Esophagus squamous epithelium (tissue), 5 donors: ENCODE measurements at places on chromosomes 7 and 10.

- no peak for DNase-seq
These were observed 270.1 kb downstream of the TCERG1L start for GRCh38 chr10:131041441-131041840.

DNA sequence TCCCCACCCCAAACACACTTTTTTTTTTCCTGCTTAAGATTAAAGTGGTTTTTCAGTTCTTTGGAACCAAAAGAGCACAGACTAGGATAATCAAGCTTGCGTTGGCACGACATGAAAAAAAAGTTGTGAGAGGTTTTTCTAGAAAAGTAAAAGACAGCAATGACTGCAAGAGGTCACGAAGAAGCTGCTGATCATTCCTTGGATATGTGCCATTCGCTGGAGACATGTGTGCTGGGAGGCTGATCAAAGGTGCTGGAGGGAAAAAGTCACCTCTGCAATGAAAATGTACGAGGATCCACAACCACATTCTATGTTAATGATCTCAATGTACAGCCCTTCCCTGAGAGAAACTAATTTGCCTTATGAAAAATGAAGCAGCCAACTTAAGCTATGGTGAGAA lies 5.4 kb downstream of the AKR1B1 start:
- no peak for DNase-seq

GRCh38 chr10:26368463-26368862 lies 69.7 kb upstream of the APBB1IP start:
- DNase-seq = no peak

DNA sequence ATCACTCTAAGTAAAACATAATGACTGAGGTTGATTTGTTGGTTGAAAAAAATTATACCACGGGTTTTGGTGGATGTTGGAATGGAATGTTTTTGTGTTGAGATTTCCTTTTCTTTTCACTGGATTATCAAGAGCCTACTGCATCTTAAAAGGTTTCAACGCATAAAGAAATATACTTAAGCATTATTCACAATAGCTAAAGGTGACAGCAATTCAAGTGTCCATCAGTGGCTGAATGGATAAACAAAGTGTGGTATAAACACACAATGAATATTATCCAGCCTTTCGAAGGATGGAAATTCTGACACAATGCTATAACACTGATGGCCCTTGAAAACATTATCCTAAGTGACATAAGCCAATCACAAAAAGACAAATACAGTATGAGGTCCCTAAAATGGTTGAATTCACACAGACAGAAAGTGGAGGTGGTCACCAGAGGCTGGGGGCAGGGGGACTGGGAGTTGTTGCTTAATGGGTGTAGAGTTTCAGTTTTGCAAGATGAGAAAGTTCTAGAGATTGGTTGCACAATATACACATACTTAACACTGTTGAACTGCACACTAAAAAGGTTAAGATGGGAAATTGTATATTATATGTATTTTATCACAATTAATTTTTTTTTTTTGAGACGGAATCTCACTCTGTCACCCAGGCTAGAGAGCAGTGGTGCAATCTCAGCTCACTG lies 122.3 kb downstream of the NRP1 start:
- no peak for DNase-seq

DNA sequence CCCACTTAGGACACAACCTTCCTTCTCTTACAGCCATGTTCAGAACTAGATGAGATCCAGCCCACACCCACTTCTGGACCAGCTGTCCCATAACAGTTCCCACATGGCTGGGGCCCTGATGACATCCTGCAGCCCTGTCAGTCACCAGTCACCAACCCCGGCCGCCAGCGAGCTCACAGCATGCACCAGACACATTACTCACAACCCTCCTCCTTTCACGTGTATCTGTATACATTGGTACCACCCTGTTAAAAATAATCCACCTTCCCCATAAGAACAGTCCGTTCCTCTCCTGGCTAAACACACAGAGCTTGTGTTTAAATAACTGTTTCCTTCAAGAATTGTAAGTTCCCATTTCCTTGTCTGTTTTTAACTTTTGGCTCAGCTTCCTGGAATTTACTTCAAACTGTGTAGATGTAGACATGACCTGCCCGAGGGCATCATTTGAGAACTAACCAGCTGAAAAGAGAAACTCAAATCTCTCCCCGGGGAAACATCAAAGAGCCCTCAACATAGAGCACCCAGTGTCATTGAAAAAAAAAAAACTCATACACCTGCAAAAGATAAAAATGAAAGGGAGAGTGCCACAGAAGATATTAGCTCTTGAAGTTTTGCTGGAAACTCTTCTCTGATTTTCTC lies 26.0 kb upstream of the PRLHR start:
- no peak for DNase-seq

- DNase-seq = no peak
These were observed 21.9 kb downstream of the TNKS2 start for GRCh38 chr10:91820144-91820543.

GRCh38 chr7:86814661-86815379 lies 171.1 kb downstream of the GRM3 start:
- DNase-seq = no peak

GRCh38 chr7:99137411-99138180 lies 6.3 kb downstream of the SMURF1 start:
- DNase-seq = no peak

DNA sequence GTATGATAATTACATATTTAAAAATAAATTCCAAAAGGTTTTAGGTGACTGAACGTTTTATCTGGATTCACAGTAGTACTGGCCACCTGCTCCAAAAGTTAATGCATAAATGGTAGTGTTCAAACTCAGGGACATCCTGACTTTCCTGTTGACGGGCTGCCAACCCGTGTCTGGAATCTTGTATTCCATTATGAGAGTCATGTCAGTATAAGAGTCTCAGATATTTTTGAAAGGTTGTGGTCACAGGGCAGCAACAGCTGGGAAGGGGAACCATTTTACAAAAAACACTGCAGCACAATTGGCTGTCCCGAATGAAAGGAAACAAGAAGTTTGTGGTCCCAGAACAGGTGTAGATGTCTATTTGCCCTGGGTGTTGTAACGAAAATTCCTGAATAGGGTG lies 2.8 kb downstream of the TDRD1 start:
- no peak for DNase-seq

GRCh38 chr10:96257944-96258343 lies 13.4 kb downstream of the BLNK start:
- DNase-seq = no peak

DNA sequence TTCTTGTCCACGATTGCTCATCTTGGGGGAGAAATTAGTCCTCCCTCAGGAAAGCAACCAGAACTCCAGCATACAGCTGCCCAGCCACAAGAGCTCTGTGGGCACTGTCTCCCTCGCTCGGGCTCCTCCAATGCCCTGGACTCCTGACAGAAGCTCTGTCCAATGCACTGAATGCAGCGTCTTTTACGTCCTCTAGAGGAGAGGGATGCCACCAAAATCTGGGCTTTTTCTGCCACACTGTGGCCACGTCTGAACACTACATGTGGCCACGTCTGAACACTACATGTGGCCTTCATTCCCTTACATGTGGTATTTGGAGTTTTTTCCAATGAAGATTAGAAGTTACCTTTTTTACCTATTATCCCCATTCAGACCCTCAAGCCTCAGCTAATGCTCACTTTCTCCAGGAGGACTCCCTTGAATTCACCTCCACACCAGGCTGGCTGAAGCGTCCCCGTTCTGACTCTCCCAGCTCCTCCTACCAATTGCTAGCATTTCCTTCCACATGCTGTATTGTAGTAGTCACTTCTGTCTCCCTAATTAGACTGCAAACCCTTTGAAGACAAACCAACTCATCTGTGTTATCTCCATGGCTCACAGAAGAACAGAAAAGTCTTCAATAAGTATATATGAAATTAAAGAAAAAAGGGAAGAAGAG lies 134.3 kb upstream of the PDE1C start:
- no peak for DNase-seq

DNA sequence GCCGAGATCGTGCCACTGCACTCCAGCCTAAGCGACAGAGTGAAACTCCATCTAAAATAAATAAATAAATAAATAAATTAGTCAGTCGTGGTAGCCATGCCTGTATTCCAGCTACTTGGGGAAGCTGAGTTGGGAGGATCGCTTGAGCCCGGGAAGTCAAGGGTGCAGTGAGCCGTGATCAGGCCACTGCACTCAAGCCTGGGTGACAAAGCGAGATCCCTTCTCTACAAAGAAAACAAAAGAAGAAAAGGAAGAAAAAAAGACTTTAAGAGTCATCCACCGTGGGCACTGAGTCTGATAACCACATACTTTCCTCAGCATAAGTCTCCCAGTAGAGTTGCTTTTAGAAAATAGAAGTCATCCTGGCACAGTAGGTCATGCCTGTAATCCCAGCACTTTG lies 2.6 kb downstream of the TMEM254 start:
- no peak for DNase-seq

DNA sequence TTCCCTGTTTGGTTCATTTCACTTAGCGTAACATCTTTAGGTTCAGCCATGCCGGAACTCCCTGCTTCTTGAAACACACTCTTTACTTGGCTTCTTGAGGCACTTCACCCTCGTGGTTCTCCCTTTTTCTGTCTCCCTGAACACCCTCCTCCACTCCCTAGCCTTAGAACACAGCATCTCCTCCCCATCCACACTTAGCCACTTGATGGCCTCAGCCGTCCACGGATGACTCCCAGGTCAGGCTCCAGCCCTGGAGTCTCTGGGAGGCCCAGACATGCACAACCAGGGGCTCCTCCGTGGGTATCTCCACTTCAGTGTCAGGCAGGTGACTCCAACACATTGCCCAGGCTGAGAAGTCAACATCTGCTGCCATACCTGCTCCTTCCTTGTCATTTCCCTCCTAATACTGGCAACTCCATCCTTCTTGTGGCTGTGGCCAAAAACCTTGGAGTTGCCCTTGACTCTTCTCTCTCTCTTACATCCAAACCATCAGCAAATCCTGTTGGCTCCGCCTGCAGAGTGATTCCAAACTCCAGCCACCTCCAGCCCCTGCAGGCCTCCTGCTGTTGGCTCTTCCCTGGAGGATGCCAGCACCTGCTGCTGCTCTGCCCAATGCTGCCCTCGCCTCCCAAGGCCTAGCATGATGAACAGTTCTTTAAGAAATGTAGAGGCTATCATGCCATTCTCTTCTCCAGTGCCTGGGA lies 8.4 kb upstream of the INMT start:
- no peak for DNase-seq

GRCh38 chr7:50983850-50984249 lies 201.2 kb upstream of the GRB10 start:
- DNase-seq = no peak

DNA sequence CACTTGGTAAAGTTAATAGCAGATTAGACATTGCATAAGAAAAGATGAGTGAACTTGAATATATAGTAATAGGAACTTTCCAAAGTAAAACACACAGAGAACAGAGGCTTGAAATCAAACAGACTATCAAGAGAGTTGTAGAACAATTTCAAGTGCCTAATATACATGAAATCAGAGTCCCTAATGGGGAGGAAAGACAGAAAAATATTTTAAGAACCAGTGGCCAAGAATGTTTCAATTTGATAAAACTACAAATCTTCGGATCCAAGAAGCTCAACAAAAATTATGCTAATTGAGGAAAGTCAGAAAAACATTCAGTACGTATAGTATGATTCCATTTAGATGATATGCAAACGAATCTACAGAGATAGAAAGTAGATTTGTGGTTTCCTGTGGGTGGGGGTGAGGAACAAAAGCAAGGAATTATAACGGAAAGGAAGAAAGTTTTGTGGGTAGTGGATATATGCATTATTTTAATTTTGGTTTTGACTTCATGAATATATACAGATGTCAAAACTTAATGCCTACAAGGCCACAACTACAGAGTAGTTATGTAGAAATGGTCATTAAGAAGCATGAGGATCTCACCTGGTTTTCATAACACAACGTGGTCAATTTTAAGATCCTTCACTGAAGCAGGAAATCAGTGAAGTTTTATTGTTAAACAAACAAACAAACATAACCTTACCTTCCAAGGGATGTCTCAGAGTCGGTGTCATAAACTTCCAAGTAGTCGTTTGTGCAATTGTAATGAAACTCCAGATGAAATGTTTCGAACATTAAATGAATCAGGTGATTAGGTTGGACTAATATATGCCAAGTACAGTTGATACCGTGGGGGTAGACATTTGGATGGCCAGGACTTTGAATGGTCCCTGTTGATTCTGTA lies 62.0 kb downstream of the CUBN start:
- DNase-seq = no peak

- no peak for DNase-seq
These were observed 131.9 kb downstream of the CDH23 start for GRCh38 chr10:71528371-71529206.
